ENCODE measurements at places on chromosomes 1 and 21.

- no peak for DNase-seq
Measured at GRCh38 chr1:37673920-37674319, 18.4 kb upstream of the CDCA8 start.

GRCh38 chr1:235423214-235423652, 56.0 kb downstream of the TBCE start:
- no peak for DNase-seq

- DNase-seq, result no peak
Measured at GRCh38 chr1:109947582-109948284, 36.8 kb upstream of the AHCYL1 start.

DNA sequence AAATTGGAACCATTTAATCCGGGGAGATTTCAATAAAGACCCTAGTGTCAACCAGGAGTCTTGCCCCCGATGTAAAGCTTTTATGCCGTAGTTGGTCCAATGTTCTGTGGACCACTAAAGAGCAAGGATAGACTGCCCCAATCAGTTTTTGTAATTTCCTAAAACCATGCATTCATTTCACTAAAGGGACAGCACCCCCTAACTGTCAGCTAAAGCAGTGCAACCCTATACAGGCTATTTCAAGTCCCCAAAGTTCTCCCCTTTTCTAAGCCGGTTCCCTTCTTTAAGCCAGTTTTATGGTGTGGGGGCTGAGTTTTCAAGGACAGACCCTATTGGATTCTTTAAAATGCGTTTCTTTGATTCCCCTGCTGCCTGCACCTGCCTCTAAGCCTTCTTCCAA, 12.7 kb upstream of the PDPN start:
- no peak for DNase-seq

DNA sequence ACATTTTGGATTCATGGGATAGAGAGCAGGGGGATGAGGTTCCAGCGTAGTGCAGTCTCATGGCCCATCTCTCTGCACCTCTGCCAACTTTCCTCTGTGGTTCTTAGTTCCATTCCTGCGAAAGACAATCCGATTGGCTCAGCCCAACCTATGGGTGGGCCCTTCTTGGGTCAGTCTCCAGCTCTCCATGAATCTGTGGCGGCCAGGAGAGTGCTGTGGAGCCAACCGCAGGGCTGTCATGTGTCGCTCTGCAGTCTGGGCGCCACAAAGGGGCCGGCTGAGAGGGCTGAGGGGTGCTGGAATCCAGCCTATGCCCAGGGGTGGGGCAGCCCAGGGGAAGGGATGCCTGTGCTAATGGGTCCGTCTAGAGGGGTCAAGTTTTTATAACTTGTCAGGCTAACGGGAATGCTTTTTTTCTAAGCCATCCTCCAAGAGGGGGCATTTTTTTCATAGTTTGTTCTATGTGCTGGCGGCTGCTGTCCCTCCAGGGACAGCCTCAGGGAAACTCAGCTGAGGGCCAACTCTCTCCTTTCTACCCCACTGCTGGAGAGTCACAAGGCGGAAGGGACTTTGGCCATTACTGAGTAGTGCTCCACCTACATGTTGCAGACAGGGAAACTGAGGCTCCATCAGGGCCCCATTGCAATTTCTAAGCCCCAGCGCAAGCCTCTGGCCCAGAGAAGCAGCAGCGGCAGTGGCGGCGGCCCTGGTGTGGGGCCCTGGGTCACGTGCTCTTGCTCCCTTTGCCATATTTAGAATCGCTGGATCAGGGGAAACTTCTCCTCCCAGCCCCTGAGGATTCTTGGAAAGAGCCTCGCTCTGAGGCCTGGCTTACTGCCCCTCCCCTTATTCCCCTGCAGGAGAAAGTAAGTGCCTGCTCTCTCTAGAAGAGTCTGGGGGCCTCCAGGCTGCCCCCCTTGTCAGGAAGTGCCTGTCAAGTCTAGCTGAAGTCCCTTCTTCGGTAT, 23.4 kb downstream of the KCNQ4 start:
- no peak for DNase-seq

- DNase-seq, result no peak
Measured at GRCh38 chr1:223199094-223199647, 56.1 kb upstream of the TLR5 start.

DNA sequence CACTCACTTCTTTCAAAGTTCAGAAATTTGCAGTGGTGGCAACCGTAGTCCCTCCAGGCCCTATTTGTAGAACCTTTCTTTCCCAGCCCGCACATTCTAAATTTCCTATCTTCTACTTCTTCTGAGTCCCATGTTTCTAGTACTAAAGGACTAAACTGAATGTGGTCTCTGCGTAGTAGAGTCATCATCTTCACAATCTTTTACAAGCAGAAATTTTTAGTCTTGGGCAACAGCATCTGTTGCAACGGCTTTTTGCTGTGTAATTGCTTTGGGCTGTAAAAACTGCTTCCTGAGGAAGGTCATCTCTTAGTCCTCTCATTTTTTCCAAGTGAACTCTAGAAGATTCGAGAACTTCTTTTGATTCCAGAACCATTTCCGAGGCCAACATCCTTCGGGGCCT, 23.9 kb downstream of the VAV3 start:
- DNase-seq, result no peak

DNA sequence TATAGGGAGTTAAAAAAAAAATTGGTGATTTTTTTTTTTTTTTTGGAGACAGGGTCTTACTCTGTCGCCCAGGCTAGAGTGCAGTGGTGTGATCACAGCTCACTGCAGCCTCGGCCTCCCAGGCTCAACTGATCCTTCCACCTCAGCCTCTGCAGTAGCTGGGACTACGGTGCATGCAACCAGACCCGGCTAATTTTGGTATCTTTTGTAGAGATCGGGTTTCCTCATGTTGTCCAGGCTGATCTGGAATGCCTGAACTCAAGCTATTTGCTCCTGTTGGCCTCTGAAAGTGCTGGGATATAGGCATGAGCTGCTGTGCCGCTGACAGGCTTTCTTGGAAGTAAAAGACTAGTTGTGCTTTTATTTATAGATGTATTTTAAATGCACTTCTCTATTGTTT, 3.0 kb downstream of the CDC42 start:
- DNase-seq, result no peak

GRCh38 chr1:161718559-161719324, 2.6 kb upstream of the FCRLB start:
- peak; percentile 44 for DNase-seq

DNA sequence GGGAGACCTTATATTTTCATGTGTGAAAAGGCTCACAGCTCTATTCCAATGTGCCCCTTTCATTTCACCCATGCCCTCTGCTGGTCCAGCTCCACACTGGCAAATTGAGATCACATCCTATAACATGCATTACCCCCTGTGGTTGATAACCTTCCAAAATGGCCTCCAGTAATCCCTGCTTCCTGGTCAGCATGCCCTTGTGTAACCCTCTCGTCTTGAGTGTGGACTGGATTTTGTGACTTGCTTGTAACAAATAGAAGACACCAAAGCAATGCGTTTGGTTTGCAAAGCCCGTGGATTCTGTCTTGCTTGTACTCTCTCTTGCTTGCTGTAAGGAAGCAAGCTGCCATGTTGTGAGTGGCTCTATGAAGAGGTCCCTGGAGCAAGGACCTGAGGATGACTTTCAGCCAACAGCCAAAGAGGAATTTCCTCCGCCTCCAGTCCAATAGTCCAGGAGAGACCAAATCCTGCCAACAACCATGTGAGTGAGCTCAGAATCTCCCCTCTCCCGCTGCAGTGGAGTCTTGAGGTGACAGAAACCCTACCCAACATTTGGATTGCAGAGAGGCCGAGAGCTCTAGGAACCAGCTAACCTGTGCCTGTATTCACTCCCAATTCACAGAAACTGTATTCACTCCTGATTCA, 17.4 kb downstream of the KCNA10 start:
- no peak for DNase-seq

- DNase-seq, result no peak
Measured at GRCh38 chr1:41533016-41533730, 48.7 kb upstream of the EDN2 start.

DNA sequence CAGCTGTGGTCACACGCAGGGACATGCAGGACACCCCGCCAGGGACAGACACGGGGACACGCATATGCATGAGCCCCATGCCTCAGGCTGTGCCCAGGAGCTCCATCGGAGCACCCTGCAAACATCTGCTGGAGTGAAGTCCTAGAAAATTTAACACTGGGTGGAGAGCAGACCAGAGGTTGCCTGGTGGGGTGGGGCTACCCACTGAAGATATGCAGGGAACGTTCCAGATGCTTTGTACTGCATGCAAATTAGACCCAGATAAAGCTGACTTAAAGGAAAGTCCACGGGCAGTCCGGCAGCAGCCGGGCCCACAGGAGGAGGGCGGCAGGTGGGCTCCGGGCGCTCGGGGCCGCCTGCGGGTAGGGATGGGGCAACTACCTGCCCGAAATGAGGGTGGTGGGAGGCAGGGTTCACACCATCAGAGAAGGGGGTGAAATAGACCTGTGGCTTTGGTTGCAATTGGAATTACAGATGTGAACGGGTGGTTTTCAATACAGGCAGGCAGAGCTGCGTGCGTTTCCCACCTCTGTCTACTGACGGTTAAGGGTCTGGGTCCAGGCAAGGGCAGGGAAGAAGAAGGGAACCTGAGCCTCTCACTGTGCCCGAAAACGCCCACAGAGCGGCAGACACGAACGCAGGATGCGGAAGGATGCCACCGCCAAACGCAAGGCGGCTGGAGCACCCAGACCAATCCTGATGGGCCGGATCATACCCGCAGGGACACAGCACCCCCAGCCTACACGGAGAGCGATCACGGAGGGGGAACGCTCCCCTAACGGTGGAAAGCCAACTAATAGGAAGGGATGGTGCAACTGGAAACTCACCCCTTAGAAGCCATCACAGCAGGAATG, 21.0 kb downstream of the CFAP74 start:
- DNase-seq, result no peak

DNA sequence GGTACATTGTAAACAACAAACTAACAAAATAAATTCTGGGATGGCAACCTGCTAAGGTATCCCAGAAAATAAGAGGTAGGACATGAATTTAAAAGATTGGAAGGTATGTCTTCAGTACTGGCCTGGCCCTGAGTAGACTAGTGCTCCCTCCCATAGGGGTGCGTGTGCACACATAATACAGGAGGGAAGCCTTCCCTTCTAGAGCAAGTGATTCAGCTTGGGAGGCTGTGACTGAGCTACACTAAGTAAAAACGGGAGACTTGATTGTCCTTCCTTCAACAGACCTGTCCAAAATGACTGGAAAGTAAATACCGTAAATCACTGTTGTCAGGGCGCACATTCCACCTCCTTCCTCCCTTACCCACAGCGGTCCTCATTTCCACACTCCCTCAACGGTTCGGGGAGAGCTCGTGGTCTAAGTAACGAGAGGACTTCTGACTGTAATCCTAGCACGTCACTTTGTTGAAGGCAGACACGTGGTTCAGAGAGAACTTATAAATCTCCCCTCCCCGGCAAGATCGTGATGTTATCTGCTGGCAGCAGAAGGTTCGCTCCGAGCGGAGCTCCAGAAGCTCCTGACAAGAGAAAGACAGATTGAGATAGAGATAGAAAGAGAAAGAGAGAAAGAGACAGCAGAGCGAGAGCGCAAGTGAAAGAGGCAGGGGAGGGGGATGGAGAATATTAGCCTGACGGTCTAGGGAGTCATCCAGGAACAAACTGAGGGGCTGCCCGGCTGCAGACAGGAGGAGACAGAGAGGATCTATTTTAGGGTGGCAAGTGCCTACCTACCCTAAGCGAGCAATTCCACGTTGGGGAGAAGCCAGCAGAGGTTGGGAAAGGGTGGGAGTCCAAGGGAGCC, at the start of gene TGFB2:
TGFB2 (plus strand) TSS at position 523 of the 859 bp plus-strand sequence. CDS start 1,366 bp downstream, outside the sequence.
- peak; percentile 77 for DNase-seq

GRCh38 chr1:160726498-160727315, 12.3 kb upstream of the SLAMF7 start:
- peak; percentile 88 for DNase-seq

GRCh38 chr1:163826500-163826899, 504.7 kb downstream of the NUF2 start:
- no peak for DNase-seq

- no peak for DNase-seq
Measured at GRCh38 chr1:69744381-69744780, 176.7 kb downstream of the LRRC7 start.

GRCh38 chr1:27097484-27097917, 57.4 kb downstream of the SLC9A1 start:
- DNase-seq, result peak; percentile 66

- peak; percentile 29 for DNase-seq
Measured at GRCh38 chr1:24641646-24642151, 1.4 kb upstream of the SRRM1 start.

DNA sequence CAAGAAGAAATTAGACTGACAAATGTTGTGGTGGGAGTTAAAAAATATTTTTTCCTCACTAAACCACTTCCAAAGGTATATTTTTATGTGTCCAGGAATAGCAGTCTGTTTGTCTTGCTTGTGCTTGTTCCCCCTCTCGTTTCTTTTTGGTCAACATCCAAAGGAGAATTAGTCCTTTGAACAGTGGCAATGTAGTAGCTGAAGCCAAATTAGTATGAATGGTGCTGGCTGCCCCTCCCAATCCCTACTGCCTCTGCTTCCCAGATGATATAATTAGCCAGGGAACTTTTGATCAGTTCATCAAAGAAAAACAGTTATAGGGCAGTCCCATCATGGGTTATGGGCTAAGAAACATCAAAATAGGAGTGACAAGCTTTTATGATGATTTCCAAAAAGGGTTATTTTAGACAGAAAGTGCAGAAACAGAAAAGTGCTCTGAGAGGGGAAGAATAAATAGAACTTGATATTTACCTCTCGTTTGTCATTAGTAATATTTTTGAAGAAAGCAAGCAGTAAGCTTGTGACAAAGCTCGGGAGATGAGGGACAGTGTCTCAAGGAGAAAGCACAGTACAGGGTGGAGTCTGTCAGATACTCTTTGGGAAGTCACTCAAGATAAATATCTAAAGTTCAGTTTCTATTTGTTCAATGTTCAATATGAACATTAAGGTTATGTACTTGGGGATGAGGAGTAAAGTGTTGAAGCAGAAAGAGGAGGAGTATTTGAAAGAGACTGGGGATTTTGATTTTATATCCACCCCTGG, 239.1 kb downstream of the HLX start:
- peak; percentile 14 for DNase-seq

- DNase-seq, result no peak
Measured at GRCh38 chr1:237040823-237041222, 1.2 kb upstream of the RYR2 start.

DNA sequence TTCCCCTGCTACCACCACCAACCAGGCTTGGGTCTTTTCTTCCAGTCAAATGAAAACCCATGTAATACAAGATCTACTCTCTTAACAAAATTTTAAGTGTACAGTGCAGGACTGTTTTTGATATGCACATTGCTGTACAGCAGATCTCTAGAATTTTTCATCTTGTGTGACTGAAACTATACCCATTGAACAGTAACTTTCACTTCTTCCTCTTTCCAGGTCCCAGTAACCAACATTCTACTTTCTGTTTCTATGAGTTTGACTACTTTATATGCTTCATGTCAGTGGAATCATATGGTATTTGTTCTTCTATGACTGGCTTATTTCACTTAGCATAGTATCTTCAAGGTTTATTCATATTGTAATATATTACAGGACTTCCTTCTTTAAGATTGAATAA, 45.3 kb upstream of the PLPPR4 start:
- no peak for DNase-seq

GRCh38 chr1:193281894-193282293, 95.5 kb upstream of the B3GALT2 start:
- DNase-seq, result no peak

- no peak for DNase-seq
Measured at GRCh38 chr1:99662539-99663080, 16.7 kb downstream of the PALMD start.
